ENCODE measurements at places on chromosomes 2 and 18.
A peak's percentile ranks its signal among the peaks of the same experiment; 100 is the strongest.

DNA sequence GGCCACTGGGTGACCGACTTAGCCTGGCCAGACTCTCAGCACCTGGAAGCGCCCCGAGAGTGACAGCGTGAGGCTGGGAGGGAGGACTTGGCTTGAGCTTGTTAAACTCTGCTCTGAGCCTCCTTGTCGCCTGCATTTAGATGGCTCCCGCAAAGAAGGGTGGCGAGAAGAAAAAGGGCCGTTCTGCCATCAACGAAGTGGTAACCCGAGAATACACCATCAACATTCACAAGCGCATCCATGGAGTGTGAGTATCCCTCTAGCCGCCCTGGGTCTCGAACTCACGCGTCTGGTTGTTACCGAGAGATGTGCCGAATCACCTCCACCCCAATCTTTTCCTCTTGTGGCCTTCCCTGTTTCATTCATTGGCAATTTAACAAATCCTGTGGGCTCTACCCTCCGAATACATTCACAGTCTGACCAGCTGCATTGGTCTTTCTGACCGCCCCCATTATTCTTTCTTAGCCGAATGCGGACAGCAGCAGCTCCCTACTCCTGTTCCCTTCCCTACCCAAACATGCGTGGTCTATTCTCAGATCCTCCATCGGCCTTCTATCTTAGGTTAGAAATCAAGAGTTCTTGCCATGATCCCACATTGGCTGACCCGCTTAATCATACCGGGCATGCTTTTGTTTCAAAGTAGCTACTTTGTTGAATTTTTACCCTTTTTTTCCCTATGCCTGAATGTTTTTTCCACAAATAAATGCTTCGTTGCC is 631 bp downstream of the RPL31 start:
- no peak for DNase-seq

GRCh38 chr2:46339676-46340459 is 42.7 kb downstream of the EPAS1 start:
- DNase-seq: no peak

GRCh38 chr2:27932396-27932795 is 41.9 kb downstream of the BABAM2 start:
- no peak for DNase-seq

- no peak for DNase-seq
These were observed 231.9 kb upstream of the FN1 start for GRCh38 chr2:215667585-215668377.

DNA sequence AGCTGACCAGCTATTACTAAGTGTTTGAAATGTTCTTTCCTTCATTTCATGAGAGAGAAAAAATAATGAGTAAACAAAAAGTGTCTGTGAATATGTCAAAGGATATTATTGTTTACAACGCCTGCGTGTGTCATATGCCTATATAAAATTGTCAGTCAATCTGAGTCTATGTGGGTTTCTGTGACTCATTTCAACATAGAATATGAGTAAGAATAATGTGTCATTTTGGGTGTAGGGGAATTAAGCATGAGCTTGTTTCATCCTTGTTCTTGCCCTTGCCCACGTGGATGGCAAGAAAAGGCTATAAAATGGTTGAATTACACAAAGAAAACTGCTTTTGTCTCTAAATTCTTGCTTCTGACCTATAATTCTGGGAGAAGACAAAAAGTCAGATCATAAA is 466.0 kb downstream of the PTH2R start:
- DNase-seq: peak; percentile 1

DNA sequence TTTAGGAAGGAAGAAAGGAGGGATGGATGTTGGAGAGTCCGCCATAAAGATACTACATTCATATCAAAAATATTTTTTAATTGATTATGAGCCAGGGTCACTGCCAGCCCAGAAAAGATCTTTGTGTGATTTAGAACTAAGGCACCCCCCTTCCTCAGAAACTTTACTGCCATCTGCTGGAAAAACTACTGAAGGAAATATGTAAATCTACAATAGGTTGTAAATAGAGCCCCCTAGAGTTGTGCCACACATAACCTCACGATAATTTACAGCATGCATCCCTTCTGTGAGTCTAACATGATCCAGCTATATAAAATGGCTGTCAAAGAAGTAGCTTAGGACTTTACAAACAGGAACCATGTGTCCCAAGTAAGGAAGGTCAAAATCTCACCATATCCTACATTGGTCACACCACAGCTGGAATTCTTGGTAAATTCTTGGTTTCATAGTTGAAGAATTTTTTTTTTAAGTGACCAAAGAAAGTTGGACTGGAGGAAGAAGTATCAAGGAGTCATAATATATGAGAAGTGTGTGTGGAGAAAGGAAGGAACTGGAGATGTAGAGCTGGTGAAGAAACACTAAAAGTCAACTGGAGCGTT is 152.5 kb downstream of the CYP26B1 start:
- DNase-seq: no peak

DNA sequence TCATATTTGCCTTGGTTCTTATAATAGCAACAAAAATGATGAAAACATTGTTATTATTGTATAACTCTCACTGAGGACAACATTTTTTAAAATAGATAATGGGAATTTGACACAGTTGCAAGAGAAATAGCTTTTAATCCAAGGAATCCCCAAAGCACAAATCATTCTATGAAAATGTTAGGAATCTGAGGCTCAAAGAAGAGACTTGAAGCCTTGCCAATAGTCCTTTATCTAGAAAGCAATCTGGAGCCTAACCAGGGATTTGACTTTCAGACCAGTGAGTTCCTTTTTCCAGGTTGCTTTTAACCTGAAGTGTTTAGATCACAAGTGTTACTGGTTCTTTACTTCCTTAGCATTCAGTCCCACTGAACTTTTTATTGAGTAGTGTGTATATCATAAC is 574.5 kb upstream of the ZEB2 start:
- no peak for DNase-seq

DNA sequence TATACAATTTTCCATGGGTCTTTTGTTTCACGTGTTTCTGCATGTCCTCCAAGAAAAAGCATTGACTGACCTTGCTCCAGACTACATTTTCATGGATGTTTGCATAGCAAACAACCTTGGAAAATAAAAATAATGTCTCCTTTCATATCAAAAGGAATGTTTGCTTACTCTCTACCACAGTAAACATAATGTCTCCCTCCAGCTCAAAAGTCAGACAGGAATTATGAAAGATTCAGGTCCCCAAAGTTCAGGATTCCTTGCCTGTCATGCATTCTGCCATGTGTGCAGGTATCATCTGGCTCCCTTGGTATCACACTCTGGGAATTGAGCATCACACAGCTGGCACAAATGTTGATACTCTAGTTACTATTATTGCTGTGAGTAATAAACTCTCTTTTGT is 103.1 kb upstream of the ZC3H15 start:
- DNase-seq: no peak

DNA sequence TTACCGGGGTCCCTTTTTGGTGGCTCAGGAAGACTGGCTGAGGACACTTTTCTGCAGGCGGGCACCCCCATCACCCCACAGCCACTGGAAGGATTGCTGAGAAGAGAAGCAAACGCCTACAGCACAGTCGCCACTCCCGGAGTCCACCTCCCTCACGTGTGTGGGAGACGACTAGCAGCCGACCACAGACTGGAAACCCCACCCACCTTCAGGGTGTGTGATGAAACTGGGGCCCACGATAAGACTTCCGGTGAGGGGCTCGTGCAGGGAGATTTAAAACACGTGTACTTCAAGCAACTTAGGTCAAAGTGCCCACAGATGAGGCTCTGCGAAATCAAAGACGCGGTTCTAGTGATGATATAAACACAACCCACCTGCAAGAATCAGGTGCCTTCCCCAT is 26.3 kb downstream of the MBP start:
- DNase-seq: peak; percentile 71

- peak; percentile 31 for DNase-seq
These were observed 72.3 kb downstream of the FMNL2 start for GRCh38 chr2:152407204-152407721.

DNA sequence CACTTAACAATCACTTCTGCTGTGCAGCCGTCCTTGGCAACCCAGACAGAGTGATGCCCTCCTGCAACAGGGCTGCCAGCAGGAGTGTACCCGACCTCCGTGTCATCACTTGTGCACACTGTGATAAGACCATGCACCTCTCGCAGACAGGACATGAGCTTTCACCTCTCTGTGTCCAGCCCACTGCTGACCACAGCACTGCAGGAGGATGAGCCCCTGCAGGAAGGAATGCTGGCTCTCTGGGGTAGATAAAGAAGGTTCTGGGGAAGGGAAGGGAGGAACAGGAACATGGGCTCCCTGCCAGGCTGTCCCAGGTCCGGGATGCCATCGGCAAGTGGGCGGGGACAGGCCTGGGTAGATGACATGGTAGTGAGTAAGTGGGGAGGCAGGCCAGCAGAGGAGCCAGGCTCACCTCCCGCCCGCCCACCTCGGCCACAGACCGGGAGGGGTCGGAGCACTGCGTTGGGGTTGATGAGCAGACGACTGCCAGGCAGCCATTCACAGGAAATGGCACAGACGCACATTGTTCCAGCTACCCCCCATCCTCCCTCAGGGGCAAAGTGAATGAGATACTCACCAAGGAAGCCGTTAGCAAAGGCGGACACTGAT is 18.6 kb upstream of the COL6A3 start:
- DNase-seq: peak; percentile 45

- DNase-seq: no peak
These were observed 51.4 kb upstream of the SGPP2 start for GRCh38 chr2:222372993-222373392.

DNA sequence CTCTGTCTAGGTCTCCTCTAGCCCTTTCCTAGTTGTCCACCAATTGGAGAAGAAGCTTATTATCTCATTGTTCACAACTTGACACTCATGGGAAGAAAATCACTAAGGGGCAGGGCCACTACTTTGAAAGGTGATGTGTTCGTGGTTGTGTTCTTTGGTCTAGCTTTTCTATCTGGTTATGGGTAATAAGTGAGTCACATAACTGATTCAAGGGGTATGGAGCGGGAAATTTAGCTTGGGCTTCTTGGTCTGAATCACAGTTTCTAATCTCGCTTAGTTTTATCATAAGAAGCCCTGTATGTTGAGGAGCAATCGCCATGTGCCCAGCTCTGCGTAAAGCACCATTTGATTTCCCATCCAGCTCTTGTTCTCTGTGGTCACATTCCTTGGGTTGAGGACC is 18.7 kb upstream of the DYTN start:
- no peak for DNase-seq

DNA sequence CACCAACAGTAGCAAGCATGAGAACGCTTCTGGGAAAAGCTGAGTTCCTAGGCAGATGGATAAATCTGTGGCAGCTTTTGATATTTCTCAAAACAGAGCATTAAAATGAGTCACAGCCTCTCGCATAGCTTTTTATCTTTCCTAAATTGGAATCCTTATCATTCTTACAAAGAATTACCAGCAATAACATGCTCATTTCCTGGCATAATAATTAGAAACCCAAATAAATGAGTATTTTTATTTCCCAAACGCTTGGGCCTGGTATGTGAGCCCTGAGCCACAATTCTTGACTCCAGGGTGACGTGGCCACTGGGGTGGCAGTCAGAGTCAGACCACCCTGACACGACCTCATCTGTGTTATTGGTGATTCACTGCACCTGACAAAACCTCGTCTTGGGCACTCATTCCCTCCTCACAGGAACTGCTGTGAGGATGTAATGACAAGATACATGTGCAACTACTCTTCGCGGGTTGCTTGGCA is 210.7 kb downstream of the ARL4C start:
- DNase-seq: no peak

- DNase-seq: no peak
These were observed 553.4 kb downstream of the TNS1 start for GRCh38 chr2:217449444-217449843.

DNA sequence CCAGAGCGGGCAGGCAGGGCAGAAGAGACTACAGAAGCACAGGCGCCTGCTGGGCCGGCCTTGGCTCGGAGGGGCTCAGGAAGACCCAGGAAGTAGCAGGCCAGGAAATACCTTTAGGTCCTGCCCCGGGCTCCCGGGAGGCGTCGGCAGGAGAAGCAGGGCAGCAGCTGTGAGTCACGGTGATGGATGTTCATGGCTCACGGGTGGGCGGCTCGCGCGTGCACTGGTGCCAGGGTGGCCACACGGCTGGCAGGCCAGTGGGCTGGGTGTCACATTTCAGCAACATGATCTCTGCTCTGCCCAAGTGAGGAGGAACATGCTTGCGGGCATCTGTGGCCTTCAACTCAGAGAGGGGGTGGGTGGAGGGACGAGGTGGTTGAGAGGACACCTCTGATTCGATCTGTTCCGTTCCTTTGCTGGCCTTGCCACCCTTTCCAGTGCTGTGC is 139.3 kb downstream of the KLHL29 start:
- no peak for DNase-seq

DNA sequence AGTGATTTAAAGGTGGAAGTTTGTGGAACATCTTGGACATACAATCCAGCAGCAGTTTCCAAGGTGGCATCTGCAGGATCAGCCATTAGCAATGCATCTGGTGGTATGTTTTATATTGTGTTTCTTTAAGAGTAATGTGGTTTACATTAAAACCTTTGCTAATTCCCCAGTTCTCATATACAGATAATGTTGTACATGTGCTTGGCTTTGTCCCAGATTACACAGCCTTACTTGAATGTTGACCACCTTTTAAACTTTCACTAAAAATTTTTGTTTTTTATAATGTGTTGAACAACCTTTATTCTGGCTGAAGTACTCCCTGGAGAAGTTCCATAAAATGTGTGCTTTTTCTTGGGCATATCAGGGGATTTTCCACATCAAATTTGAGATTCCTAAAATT is 57.5 kb downstream of the MIB1 start:
- DNase-seq: no peak

- DNase-seq: no peak
These were observed 37.6 kb downstream of the SDC1 start for GRCh38 chr2:20187331-20187730.

- DNase-seq: no peak
These were observed 70.9 kb downstream of the CCDC148 start for GRCh38 chr2:158385646-158386045.

DNA sequence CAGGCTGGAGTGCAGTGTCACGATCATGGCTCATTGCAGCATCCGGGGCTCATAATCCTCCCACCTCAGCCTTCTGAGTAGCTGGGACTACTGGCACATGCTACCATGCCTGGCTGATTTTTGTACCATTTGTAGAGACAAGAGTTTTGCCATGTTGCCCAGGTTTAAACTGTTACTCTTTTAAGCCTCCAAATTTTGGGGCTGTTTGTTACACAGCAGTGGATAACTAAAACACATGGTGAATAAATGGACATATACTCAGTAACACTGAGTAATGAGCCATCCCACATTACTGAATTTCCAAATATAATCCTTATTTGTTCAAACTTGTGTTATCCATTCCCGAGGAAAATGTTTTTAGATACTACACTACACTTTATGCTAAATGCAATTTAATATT is 9.8 kb downstream of the ADCY3 start:
- no peak for DNase-seq

DNA sequence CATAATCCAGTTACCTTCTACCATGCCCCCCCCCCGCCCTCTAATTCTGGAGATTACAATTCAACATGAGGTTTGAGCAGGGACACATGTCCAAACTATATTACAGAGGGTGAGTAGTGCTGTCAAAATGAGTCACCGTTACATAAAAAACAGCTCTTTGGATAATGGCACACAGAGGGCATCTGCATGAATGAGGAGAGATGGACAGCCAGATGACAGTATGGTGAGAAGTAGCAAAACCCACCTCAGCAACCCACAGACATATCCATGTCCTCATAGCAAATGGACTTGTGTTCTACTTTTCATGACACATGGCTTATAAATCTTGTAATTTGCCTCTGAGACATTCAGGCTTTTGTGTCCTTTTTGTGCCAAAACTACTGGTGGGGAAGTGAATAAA is 132.0 kb downstream of the EML6 start:
- no peak for DNase-seq

- DNase-seq: no peak
These were observed 132.7 kb downstream of the TSN start for GRCh38 chr2:121888189-121888557.

Measured in T-helper 1 cell (primary cell).